Activated CD4-positive, alpha-beta T cell treated with anti-CD3 and anti-CD28 coated beads, Interleukin-2, amount 50 U/mL, for 16 hours (primary cell): ENCODE measurements at places on chromosomes 7 and 10.

DNA sequence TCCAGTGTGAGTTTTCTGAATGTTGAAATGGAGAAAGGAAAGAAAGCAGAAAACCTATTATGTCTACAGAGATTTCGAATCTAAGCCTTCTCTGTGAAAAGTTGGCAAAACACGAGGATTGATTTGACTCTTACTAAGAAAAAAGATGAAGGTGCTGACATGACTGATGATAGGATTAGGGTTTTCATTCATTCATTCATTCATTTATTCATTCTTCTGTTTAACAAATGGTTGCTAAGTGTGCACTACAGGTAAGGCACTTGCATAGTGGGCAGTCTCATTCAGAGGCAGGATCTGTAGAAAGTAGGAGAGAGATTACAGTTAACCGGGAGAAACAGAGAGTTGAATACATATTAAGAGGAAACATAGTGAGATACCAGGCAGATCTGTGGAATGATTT is 137.1 kb downstream of the ZNF365 start:
- DNase-seq: no peak

GRCh38 chr10:15083674-15084501 is 4.7 kb downstream of the ACBD7 start:
- no peak for DNase-seq

- no peak for DNase-seq
Measured at GRCh38 chr10:20668985-20669384, 228.1 kb downstream of the NEBL start.

DNA sequence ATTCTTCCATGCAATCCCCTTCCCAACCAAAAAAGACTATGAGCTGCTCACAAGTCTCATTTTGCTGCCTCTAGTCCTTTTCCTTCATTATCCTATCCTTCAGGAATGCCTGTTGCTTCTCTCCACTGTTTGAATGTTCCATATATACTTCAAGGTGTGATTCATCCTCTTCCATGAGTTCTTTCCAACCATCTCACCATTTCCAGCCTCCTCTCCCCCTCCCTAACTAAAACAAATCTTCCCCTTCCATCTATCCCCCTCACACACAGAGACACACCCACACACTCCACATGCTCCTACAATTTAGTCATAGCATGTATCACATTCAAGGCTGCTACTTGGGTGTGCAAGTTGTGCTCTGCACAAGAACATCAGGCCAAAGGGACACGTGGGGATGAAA is 254.3 kb downstream of the DYNC1I1 start:
- no peak for DNase-seq

GRCh38 chr7:101614939-101615302 is 14.2 kb downstream of the MYL10 start:
- DNase-seq: no peak

GRCh38 chr10:51008346-51008745 is 65.9 kb upstream of the PRKG1 start:
- DNase-seq: no peak

- no peak for DNase-seq
Measured at GRCh38 chr7:105734233-105734632, 142.2 kb downstream of the ATXN7L1 start.

DNA sequence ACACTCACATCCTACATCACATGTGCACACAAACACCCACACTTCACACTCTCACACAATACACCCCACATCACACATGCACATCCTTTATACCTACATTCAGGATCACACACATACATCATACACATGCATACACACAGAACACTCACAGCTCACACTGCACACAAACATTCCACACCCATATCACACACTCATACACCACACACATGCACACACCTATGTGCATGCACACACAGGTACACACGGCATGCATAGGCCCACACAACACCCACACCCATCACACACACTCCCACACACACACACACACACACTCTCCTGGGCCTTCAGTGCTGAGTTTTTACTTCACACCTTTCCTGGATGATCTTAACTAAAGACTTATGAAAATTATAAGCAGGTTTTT is 220.5 kb downstream of the DNAJB6 start:
- no peak for DNase-seq

GRCh38 chr7:25196132-25196896 is 32.0 kb downstream of the NPVF start:
- DNase-seq: no peak

- DNase-seq: no peak
Measured at GRCh38 chr10:36441557-36441956, 683.8 kb upstream of the ANKRD30A start.

GRCh38 chr10:70403483-70404035 is 386 bp upstream of the EIF4EBP2 start:
- DNase-seq: no peak

- no peak for DNase-seq
Measured at GRCh38 chr10:56547163-56547562, 186.1 kb upstream of the ZWINT start.

DNA sequence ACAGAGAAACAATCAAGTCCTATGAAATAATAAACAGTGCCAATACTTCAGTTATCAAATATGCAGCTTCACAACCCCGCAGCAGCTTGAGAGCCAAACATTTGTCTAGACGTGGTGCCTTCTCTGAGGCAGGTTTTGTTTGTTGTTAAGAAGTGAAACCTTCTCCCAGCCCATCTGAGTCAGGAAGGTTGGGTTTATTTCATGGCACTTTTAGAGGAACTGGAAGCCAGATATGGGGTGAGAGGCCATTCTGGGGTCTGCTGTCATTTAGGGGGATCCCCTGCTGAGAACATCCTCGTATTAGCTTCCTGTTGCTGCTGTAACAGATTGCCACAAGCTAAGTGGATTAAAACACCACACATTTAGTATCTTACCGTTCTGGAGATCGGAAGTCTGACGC is 113.6 kb downstream of the GRK5 start:
- DNase-seq: no peak

DNA sequence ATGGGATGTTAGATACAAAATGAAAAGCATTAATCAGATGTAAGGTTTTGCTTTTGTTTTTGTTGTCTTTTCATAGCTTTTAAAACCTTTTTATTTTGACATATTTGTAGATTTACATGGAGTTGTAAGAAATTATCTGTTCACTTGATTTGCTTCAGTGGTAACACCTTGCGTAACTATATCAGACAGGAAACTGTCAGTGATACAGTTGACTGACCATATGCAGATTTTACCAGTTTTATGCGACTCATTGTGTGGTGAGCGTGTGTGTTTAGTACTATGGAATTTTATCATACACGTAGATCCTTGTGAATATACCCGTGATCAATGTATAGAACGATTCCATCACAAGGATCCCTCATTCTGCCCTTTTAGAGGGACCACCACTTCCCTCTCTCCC is 701.4 kb downstream of the SUGCT start:
- DNase-seq: no peak

GRCh38 chr10:53122281-53122680 is 349.7 kb upstream of the MBL2 start:
- no peak for DNase-seq

DNA sequence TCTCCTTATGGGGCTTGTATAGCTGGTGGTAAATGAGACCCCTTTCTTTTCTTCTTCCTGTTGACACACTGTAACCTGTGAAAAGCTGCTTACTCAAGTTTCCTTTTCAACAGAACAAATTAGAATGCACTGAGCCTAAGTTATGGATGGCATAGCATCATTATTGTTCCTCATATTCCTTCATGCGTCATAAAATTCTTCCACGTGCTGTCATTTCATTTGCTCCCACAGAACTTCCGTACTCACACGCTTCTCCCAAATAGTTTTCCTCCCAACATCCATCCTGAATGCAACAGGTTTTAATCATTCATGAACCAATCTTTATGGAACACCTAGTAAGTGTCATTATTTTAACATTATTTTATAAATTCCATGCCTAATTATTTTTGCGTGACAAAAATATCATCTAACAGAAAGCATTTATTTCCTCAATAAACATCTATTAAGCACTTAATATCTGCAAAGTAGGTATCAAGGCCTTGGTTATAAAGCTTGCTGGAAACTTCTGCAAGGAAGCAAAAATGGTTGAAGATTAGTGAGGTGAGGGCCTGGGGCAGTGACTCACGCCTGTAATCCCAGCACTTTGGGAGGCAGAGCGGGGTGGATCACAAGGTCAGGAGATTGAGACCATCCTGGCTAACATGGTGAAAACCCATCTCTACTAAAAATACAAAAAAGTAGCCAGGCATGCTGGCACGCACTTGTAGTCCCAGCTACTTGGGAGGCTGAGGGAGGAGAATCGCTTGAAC is 18.9 kb upstream of the SEPTIN7 start:
- DNase-seq: no peak

GRCh38 chr7:112802406-112802805 is 12.2 kb upstream of the TMEM168 start:
- DNase-seq: no peak

GRCh38 chr10:103661198-103661950 is 167.9 kb downstream of the NEURL1 start:
- DNase-seq: peak; percentile 62

- DNase-seq: no peak
Measured at GRCh38 chr10:44922796-44923545, 11.8 kb downstream of the TMEM72 start.

DNA sequence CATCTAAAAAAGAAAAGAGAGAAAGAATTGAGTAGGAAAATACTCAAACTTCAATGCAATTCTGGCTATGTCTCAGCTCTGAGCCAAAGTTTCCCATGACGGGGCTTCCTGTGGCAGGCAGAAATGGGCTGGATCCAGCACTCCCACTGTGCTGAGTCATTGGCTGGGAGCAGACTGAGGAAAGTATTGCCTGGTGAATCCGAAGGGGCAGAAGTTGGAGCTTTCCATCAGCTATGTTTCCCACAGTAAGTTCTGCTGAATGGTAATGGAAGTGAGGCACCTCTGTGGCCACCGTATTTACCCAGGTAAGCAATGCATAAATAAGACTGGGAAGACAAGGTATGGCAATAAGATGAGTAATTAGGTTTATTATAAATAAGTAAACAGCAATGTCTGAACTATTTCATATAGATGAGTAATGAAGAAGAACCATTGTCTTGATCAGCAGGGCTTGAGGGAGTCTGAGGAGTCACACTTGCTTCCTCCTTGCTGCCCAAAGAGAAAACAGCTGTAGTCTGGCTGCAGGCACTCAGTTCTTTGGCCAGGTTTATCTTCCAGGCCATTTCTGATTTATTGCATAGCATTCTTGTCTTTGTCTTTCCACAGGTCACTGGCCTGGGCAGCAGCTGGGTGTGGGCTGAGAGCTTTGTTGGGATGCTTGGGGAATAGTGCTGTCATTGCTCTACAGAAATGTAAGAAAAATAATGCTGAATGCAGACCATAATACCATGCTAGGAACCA is 255.3 kb downstream of the DNAJB9 start:
- no peak for DNase-seq

DNA sequence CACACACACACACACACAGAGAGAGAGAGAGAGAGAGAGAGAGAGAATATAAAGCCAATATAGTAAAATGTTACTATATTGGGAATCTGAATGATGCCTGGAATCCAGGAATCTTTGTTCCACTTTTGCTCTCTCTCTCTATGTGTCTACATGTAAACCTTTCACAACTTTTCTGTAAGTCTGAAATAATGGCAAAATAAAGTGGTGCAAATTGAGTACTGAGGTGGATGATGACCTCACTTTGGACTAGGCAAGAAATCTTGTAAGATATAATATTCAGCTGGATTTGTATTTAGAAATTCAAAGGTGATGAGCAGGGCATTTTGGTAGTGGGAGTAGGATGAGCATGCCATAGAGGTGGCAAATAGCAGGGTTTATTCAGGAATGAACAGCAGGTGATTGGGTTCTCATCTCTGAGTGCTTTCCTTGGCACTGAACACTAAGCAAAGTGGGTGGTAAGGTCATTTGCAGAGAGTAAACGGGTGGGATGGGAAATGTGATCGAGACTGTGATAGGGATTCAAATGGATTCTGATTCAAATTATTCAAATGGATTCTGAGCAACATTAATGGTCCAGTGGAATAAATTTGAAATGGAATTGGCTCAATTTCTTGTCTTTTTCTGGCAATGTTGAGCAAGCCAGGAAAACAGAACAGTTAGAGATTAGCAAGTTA is 9.7 kb upstream of the ANLN start:
- DNase-seq: no peak

DNA sequence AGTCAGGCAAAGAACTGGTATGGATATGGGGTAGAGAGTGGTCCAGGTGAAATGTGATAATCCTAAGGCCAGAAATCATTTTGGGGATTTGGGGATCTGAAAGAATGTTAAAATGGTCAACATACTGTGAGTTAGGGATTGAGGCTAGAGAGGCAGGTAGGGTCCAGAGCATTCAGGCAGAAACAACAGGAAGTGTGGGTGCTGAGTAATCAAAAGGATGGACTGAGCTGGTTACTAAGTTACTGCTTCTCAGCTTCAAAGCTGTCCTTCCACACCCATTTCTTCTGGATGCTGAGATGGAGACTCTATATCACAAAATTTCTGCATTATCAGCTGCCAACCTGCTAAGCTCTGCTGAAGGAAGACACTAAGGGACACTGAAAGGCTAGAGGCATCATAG is 30.6 kb upstream of the PRKCQ start:
- DNase-seq: no peak

DNA sequence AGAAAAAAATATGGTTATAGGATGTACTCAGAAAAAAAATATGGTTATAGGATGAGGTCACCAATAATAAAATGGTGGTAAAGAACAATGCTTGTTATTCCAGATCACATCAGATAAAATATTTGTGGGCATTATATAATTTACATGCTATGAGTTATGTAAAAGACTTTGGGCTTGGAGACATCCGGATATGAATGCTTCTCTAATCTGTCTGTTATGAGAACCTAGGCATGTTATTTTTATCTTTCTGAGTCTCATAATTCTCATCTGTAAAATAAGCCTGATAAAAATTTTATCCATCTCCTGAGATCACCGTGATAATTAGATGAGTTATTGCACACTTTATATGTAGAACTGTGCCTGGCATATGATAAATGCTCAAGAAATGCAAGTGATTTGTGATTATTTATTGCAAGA is 37.8 kb downstream of the DKK1 start:
- no peak for DNase-seq

- DNase-seq: peak; percentile 53
Measured at GRCh38 chr10:63206997-63207811, 74.1 kb downstream of the NRBF2 start.

- no peak for DNase-seq
Measured at GRCh38 chr7:6532516-6532915, 18.7 kb downstream of the GRID2IP start.

DNA sequence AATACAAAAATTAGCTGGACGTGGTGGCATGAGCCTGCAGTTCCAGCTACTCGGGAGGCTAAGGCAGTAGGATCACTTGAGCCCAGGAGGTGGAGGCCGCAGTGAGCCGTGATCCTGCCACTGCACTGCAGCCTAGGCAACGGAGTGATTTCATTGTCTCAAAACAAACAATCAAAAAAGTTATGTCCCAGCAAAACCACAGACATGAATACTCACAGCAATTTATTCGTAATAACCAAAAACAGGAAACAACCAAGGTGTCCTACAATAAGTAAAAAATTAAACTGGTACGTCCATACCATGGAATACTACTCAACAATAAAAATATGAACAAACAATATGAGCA is 11.6 kb upstream of the CYTH3 start:
- DNase-seq: no peak

GRCh38 chr10:77867124-77867719 is 59.3 kb downstream of the DLG5 start:
- DNase-seq: no peak

GRCh38 chr10:6924166-6924565 is 344.1 kb upstream of the PRKCQ start:
- no peak for DNase-seq
